Gastrocnemius medialis (tissue), 4 donors: ENCODE measurements at places on chromosomes 1 and 21. TPM values are rescaled to one million over a fixed set of nuclear protein-coding genes. Genes with fewer than 3 reads are reported as not detected.

Gene IL19
- total RNA-seq = not detected

Gene KRTAP10-4
- not detected for total RNA-seq

- no peak overlapping the region for H3K27ac ChIP-seq
- H3K4me3 ChIP-seq = no peak overlapping the region
- no peaks in the 10 kb centered on the region for H3K36me3 ChIP-seq
- DNase-seq = no peak
- no peaks in the 10 kb centered on the region for H3K4me1 ChIP-seq
- no peaks in the 10 kb centered on the region for H3K27me3 ChIP-seq
Measured at GRCh38 chr1:22784737-22785136, 74.1 kb downstream of the EPHB2 start.

- peak overlapping the region; percentile 90 for H3K27ac ChIP-seq
- H3K36me3 ChIP-seq = no peaks in the 10 kb centered on the region
- no peaks in the 10 kb centered on the region for H3K27me3 ChIP-seq
- no peak for DNase-seq
- no peak overlapping the region for H3K4me3 ChIP-seq
Measured at GRCh38 chr21:46189959-46190490, 5.8 kb upstream of the SPATC1L start.

DNA sequence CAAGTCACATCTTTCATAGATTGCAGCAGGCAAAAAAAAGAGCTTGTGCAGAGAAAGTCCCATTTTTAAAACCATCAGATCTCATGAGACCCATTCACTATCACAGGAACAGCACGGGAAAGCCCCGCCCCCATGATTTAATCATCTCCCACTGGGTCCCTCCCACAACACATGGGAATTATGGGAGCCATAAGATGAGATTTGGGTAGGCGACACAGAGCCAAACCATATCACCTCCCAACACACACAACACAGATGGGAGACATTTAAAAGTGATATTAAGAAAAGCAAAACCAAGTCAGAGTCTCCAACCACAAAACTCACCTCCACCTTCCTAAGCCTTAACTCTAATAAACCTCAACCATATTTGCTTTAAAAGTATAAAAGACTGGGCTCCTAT lies 61.5 kb upstream of the TIAM1 start:
- DNase-seq = no peak
- no peak overlapping the region for H3K4me3 ChIP-seq
- H3K27ac ChIP-seq = no peak overlapping the region
- no peaks in the 10 kb centered on the region for H3K36me3 ChIP-seq

GRCh38 chr1:66690666-66691381 lies 61.4 kb upstream of the DYNLT5 start:
- H3K27me3 ChIP-seq = no peaks in the 10 kb centered on the region
- no peaks in the 10 kb centered on the region for H3K4me1 ChIP-seq
- no peak for DNase-seq
- no peaks in the 10 kb centered on the region for H3K36me3 ChIP-seq

- H3K4me3 ChIP-seq = no peak overlapping the region
- H3K4me1 ChIP-seq = no peaks in the 10 kb centered on the region
- H3K27ac ChIP-seq = no peak overlapping the region
- no peaks in the 10 kb centered on the region for H3K36me3 ChIP-seq
- no peak for DNase-seq
- no peaks in the 10 kb centered on the region for H3K27me3 ChIP-seq
Measured at GRCh38 chr1:169298441-169298840, 69.2 kb downstream of the NME7 start.

- peak; percentile 14 for DNase-seq
- H3K27ac ChIP-seq = peak overlapping the region; percentile 85
- no peaks in the 10 kb centered on the region for H3K36me3 ChIP-seq
- no peak overlapping the region for H3K4me3 ChIP-seq
- peaks cover 17% of the 10 kb centered on the region for H3K4me1 ChIP-seq
- no peaks in the 10 kb centered on the region for H3K27me3 ChIP-seq
Measured at GRCh38 chr1:225697428-225697827, 44.5 kb upstream of the ENAH start.

DNA sequence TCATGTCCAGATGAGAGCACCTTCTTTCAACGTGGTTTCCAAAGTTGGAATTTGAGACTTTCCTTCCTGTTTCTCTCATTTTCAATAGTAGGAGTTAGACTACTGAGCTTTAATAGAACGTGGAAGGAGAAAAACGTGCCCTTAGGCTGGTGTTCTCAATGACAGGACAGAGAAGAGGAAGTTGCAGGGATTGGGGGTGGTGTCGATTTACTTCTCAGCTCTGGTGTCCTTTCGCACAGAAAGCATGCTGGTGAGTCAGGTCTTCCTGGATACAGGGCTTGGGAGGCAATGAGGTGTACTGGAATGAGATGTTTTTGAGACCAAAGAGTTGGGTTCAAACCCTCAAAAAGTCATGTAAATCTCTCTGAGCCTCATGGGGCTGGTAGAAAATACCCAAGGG lies 67.1 kb downstream of the HIVEP3 start:
- no peaks in the 10 kb centered on the region for H3K36me3 ChIP-seq
- peak; percentile 62 for DNase-seq
- H3K4me1 ChIP-seq = peaks cover 25% of the 10 kb centered on the region
- H3K4me3 ChIP-seq = no peak overlapping the region
- H3K27me3 ChIP-seq = no peaks in the 10 kb centered on the region

Gene DNASE2B
- 1.3 TPM for total RNA-seq

Gene MYBPH
- 7.4 TPM for total RNA-seq

Gene TNFRSF4
- not detected for total RNA-seq

GRCh38 chr1:167587872-167588271 lies 34.3 kb upstream of the CREG1 start:
- H3K36me3 ChIP-seq = no peaks in the 10 kb centered on the region
- no peaks in the 10 kb centered on the region for H3K27me3 ChIP-seq
- no peak overlapping the region for H3K4me3 ChIP-seq
- no peaks in the 10 kb centered on the region for H3K4me1 ChIP-seq

GRCh38 chr1:56132520-56132919 lies 446.8 kb downstream of the PLPP3 start:
- no peaks in the 10 kb centered on the region for H3K36me3 ChIP-seq
- H3K27ac ChIP-seq = no peak overlapping the region
- no peaks in the 10 kb centered on the region for H3K4me1 ChIP-seq
- no peaks in the 10 kb centered on the region for H3K27me3 ChIP-seq
- no peak overlapping the region for H3K4me3 ChIP-seq

GRCh38 chr1:111571987-111572386 lies 47.6 kb upstream of the RAP1A start:
- H3K4me1 ChIP-seq = no peaks in the 10 kb centered on the region
- no peaks in the 10 kb centered on the region for H3K27me3 ChIP-seq
- no peak overlapping the region for H3K4me3 ChIP-seq

Gene PLPPR5
- total RNA-seq = not detected

GRCh38 chr1:223114871-223115270 lies 28.2 kb downstream of the TLR5 start:
- no peaks in the 10 kb centered on the region for H3K36me3 ChIP-seq
- H3K27me3 ChIP-seq = no peaks in the 10 kb centered on the region
- no peak overlapping the region for H3K27ac ChIP-seq
- H3K4me3 ChIP-seq = no peak overlapping the region
- H3K4me1 ChIP-seq = peaks cover 3% of the 10 kb centered on the region

Gene PRAMEF5
- total RNA-seq = not detected

Gene HES4
- total RNA-seq = 10.9 TPM

Gene CA6
- not detected for total RNA-seq

Gene BMP8A
- total RNA-seq = 0.31 TPM

Gene C1orf226
- 0.81 TPM for total RNA-seq

Gene FAM3B
- not detected for total RNA-seq
